ENCODE measurements at places on chromosomes 4 and X.
A peak's percentile ranks its signal among the peaks of the same experiment; 100 is the strongest.

GRCh38 chr4:86367577-86367976 is 7.7 kb upstream of the MAPK10 start:
- DNase-seq: no peak

- no peak for DNase-seq
Measured at GRCh38 chr4:60656171-60656570, 544.0 kb upstream of the ADGRL3 start.

GRCh38 chr4:97412331-97412730 is 730.9 kb downstream of the STPG2 start:
- DNase-seq: no peak

- peak; percentile 20 for DNase-seq
Measured at GRCh38 chrX:9942086-9942485, 25.1 kb upstream of the CLDN34 start.

DNA sequence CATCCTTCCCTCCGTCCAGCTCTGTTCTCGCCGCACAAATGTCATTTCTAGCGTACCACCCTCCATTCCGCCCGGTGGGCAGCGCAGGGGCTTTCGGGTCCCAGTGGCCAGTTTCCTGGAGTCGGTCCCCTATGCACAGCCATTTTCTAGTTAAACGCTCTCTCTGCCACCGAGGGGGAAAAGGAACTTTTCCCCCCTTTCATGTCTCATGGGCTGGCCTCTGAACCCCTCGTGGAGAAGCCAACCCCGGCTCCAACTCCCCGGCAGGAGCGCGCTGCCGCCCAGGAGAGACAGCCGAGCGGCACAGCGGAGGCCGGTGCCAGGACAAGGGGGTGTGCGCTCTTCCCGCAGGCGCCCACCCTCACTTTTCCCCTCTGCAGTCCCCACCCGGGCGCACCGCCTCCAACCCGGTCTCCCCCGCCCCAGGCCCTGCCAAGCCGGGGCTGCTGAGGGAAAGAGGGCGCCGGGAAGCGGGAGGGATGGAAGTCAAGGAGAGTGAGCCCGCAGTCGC is 662 bp downstream of the APBB2 start:
- DNase-seq: peak; percentile 28

DNA sequence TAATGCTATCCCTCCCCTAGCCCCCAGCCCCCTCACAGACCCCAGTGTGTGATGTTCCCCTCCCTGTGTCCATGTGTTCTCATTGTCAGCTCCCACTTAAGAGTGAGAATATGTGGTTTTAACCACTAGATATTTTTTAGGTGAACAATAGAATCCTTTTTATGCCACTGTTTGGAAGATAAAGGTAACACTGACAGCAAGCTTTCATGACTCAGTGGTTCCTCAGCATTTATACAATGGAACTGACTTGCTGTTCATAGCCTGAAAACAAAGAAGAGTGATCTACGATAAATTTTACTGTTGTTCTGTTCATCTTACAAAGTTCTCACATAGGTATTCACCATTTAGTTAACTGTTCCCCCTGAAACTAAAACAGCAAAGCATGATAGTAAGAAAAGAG is 147.8 kb downstream of the ARHGAP10 start:
- no peak for DNase-seq

GRCh38 chr4:40662962-40663604 is 33.4 kb upstream of the RBM47 start:
- peak; percentile 65 for DNase-seq

- DNase-seq: no peak
Measured at GRCh38 chr4:169062897-169063244, 52.8 kb upstream of the CBR4 start.

GRCh38 chr4:26955241-26955640 is 94.6 kb downstream of the STIM2 start:
- DNase-seq: no peak

DNA sequence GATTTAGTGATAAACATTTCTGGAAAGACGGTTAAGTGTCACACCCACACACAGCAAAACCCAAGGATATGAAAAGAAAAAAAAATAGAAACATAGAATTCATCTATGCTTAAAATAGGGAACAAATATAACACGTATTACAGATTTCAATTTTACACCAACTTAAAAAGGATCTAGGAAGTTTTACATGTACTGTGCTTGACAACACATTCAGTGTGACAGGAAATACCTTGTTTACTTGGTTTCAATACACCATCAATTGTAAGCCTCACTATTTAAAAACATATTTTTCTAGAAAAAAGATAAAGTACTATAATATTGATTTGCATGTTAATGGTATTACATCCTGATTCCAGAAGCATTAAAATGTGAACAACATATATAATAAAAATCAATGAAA is 77.0 kb upstream of the SPRY1 start:
- DNase-seq: no peak

DNA sequence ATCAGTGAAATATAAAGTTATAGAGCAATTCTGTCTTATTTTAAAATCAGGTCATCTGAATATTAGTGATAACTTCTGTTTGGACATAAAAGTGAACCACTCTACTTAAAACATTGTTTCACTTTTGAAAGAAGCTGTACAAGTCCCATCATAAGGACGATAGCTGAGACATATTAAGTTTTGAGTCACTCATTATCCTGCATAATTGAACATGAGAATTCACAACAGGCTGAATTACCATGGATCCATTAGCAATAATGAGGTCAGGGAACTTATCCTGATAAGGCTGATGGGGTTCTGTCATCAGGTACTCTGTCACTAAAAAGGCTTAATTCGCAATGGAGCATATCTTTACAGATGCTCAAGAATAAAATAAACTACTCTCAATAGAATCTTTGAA is 80.4 kb downstream of the REELD1 start:
- DNase-seq: no peak

DNA sequence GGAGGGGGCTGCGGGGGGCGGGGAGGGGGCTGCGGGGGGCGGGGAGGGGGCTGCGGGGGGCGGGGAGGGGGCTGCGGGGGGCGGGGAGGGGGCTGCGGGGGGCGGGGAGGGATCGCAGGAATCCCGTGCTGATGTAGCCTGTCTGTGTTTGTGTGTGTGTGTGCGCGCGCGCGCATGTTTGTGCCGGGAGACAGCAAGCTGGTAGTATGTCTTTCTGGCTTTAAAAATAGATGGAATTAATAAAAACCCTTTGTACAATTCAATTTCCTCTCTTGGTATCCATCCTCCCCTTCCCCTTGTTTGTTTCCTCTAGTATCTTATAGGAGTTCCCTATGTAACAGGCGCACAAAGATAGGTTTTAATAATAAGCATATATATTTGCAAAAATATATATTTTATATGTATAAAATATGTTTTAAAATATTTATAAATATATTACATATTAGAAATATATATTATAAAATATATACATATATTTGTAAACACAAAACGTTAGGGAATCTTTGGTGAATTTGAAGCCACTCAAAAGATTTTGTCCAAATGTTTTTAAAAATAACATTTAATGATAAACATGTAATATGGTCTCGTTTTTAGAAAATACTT is 782 bp downstream of the ARHGAP24 start:
- DNase-seq: no peak

DNA sequence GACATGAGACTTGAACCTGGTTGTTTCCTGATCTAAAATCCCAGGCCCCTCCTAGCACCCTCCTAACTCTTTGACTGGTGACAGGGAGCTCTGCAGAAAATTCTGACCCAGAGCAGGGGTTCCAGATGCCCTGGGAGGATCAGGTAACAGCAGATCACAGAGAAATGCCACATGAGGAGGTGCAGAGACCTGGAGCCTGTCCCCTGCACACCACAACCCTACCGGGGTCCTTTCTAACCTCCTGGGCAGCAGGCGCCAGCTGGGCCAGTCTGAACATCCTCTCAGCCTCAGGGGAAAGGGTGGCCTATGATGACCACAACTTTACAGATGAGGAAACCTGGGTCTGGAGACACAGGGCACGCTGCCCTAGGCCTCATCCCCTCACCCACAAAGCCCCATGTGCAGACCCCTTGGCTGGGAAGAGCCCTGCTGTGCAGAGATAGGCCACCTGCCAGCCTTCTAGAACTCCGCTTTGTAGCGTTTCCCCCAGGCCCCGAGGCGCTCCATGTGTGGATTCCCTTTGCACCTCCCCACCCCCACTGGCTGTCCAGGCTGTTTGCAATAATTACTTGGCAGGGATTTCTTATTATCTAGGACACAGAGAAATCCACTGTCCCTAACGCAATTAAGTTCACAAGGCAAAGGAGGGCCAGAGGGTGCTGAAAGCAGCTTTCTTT is 36.5 kb downstream of the WDR1 start:
- no peak for DNase-seq

GRCh38 chr4:25859429-25860148 is 3.2 kb downstream of the SEL1L3 start:
- DNase-seq: no peak

GRCh38 chr4:75054078-75054477 is 121.2 kb downstream of the PARM1 start:
- DNase-seq: no peak

DNA sequence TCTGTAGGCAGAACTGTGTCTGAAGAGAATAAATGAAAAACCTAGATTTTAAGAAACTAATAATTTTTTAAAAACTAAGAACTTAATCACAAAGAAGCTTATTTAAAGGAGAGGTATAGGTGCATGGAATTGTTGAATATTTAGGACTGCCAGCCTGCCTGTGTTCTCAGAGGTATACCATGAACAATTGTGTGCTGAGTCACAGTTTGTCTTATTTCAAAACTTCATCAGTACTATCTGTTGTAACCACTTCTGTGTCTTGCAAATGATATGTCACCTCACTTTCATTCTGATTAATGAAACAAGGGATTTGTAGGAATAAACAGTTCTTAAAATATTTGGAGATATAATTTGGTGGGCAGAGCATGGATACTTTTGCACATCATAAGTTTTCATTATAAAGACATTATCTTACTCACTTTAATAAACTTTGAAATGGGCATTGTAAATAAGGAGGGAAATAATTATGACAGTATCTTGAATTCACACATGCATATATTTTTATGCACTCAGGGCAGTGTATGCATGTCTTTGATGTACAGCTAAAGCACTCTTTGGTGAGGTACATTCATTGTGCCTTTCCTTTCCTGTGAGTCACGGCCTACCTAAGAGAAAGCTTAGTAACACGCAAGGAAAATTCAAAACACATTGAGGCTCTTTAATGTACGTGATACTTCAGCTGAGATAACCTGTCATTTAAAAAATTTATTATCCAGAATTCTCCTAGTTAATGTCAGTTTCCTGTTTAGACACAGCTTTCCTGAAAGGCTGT is 31.7 kb downstream of the STOX2 start:
- no peak for DNase-seq

GRCh38 chrX:150038315-150038714 is 100.0 kb upstream of the EOLA2 start:
- no peak for DNase-seq

DNA sequence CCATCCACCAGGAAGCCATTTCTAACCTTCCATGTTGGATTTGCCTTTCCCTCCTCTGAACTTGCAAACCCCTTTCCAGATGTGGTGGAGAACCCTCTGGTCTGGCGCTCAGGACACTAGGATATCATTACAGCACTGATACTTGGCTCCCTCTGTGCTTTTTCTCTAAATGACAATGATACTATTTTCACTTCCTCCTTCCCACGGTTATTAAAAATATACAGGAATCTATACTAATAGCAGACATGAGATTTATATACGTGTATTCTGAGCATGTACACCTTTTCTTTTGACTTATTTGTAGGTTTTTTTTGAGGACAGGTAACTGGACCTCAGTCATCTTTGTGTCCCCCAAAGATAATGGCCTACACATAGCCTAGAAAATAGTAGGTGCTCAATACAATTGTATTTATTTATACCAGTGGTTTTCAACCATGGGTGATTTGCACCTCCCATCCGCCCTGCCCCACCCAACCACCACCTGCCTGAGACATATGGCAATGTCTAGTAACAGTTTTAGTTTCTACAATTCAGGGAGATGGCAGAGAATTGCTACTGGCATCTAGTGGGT is 60.4 kb upstream of the PLAC8 start:
- peak; percentile 62 for DNase-seq

- DNase-seq: peak; percentile 93
Measured at GRCh38 chr4:3388471-3389232, 53.1 kb upstream of the HGFAC start.

- no peak for DNase-seq
Measured at GRCh38 chrX:46375831-46376230, 169.4 kb downstream of the ZNF674 start.

- DNase-seq: no peak
Measured at GRCh38 chr4:72875138-72875537, 194.4 kb downstream of the COX18 start.

DNA sequence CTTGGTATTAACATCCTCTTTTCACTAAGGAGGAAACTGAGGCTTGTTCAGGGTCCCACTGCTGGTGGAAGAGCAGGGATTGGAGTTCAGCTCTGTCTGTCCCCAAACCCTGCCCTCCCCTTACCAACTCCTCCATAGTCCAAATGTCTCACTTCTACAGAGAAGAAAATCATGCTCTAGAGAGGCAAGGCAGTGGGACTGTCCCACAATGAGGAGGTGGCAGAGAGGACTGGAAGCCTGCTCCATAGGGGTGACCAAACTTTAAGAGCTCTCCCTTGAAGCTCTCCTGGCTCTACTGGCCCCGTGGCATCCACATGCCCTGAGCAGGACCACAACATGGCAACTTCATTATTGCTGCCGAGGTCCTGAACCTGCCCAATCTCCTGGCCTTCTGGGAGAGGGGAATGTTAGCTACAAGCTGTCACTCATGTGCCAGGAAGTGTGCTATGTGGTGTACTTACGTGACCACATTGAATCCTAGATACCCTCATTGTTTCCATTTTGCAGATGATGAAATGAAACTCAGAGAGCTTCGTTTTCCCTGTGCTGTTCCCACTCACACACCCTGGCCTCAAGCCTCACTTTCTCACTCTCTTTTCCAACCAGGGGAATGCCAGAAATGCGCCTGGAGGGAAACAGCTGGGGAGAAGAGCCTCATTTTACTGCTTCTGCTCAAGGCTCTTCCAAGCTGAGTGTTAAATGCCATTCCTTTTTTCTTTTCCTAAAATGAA is 71.5 kb downstream of the ANAPC4 start:
- DNase-seq: no peak

GRCh38 chr4:37392521-37393255 is 148.1 kb downstream of the NWD2 start:
- DNase-seq: peak; percentile 73

GRCh38 chr4:3644849-3645627 is 112.8 kb upstream of the LRPAP1 start:
- peak; percentile 28 for DNase-seq

GRCh38 chrX:12751887-12752286 is 39.3 kb upstream of the PRPS2 start:
- no peak for DNase-seq
